ENCODE measurements at places on chromosomes 2 and 18. TPM values are rescaled to one million over a fixed set of nuclear protein-coding genes. Genes with fewer than 3 reads are reported as not detected.
A peak's percentile ranks its signal among the peaks of the same experiment; 100 is the strongest.

- H3K4me3 ChIP-seq: no peak overlapping the region
- no peaks in the 10 kb centered on the region for H3K36me3 ChIP-seq
- no peaks in the 10 kb centered on the region for H3K27me3 ChIP-seq
- H3K27ac ChIP-seq: no peak overlapping the region
Observed at GRCh38 chr2:240464514-240465241, 29.2 kb downstream of the GPC1 start.

DNA sequence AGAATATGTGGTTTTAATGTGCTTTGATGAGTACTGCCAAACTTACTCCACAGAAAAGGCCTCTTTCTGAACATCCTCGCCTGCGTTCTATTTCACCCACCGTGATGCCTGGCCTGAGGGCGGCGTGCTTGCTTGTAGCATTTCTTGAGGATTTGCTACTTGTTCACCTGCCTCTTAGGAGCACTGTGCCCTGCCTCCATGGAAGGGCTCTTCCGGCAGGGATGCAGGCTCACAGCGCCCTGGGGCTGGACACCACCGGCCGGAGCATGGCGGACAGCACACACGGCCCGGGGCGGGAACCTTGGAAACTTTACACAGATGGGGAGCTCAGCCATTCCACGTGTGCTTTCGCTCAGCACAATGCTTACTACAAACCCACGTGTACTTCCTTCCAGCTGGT lies 37.1 kb downstream of the ANO7 start:
- no peaks in the 10 kb centered on the region for H3K27me3 ChIP-seq
- peaks cover 7% of the 10 kb centered on the region for H3K36me3 ChIP-seq
- peak; percentile 16 for DNase-seq
- H3K4me1 ChIP-seq: no peaks in the 10 kb centered on the region
- H3K27ac ChIP-seq: no peak overlapping the region

DNA sequence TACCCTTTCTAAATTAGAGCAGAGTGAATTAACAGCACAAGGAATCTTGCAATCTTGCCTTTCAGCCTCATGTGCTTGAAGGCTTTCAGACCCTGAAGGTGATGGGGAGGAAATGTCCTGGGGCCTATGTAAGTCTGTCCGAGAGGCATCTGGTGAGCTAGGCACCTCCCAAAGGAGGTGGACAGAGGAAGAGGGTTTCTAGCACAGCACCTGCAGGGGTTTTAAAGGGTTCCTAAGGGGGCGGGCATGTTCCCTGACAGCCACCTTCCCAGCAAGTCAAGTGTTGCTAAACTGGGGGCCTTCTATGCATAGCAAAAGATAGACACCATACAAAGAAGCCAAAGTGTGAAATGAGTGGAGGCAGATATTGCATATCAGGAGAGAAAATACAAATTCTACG lies 88.5 kb downstream of the CDH2 start:
- peaks cover 11% of the 10 kb centered on the region for H3K4me1 ChIP-seq
- DNase-seq: no peak
- H3K27ac ChIP-seq: no peak overlapping the region
- H3K4me3 ChIP-seq: no peak overlapping the region

- no peak for DNase-seq
- no peak overlapping the region for H3K4me3 ChIP-seq
- no peaks in the 10 kb centered on the region for H3K4me1 ChIP-seq
- no peak overlapping the region for H3K27ac ChIP-seq
- no peaks in the 10 kb centered on the region for H3K36me3 ChIP-seq
- H3K27me3 ChIP-seq: no peaks in the 10 kb centered on the region
Observed at GRCh38 chr18:68724021-68724420, 9.1 kb upstream of the TMX3 start.

DNA sequence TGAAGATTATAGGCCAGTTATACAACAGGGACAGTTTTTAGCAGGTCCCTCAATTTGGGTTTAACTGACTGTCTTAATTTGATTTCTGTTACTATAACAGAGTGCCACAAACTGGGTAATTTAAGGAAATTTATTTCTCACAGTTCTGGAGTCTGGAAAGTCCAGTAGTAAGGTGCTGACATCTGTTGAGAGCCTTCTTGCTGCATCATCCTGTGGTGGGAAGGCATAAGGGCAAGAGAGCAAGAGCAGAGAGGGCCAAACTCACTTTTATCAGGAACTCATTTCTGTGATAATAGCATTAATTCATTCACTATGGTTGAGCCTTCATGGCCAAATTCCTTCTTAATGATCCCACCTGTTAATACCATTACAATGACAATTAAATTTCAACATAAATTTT lies 36.5 kb downstream of the DIS3L2 start:
- H3K4me1 ChIP-seq: no peaks in the 10 kb centered on the region
- H3K36me3 ChIP-seq: no peaks in the 10 kb centered on the region
- no peaks in the 10 kb centered on the region for H3K27me3 ChIP-seq
- DNase-seq: no peak
- no peak overlapping the region for H3K4me3 ChIP-seq

GRCh38 chr2:220353897-220354296 lies 726.5 kb downstream of the SLC4A3 start:
- no peak for DNase-seq
- H3K27ac ChIP-seq: no peak overlapping the region
- no peak overlapping the region for H3K4me3 ChIP-seq
- no peaks in the 10 kb centered on the region for H3K36me3 ChIP-seq

The CLEC4F gene
- 0.23 TPM for total RNA-seq
